ENCODE measurements at places on chromosomes 4 and X.

- no peaks in the 10 kb centered on the region for H3K27me3 ChIP-seq
- H3K4me3 ChIP-seq: no peak overlapping the region
- no peaks in the 10 kb centered on the region for H3K36me3 ChIP-seq
- no peak for DNase-seq
Measured at GRCh38 chr4:134422776-134423175, 221.2 kb upstream of the PABPC4L start.

DNA sequence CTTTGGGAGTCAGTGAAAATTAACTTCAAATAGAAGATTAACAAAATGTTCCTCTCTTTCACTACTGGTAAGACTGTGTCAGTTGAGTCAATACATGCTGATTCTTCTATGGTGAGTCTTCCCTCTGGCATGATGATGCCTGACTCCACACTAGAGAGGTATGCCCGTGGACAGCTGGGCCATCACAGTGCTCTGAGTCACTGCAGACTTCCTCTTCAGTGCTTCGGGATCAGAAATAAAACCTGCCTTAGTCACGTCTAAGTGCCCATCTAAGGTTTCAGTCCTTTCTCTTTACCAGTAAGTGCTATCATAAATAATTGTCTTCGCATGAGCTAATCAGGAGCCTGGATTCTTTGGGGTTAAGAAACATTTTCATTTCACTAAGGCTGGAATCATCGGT is 1.6 kb upstream of the ASB5 start:
- no peak overlapping the region for H3K4me3 ChIP-seq
- H3K4me1 ChIP-seq: no peaks in the 10 kb centered on the region
- no peaks in the 10 kb centered on the region for H3K27me3 ChIP-seq

- H3K4me1 ChIP-seq: no peaks in the 10 kb centered on the region
- no peak for DNase-seq
- H3K4me3 ChIP-seq: no peak overlapping the region
- no peak overlapping the region for H3K27ac ChIP-seq
- H3K36me3 ChIP-seq: peaks cover 20% of the 10 kb centered on the region
Measured at GRCh38 chr4:73252001-73252400, 6.6 kb downstream of the ANKRD17 start.

GRCh38 chrX:96540111-96540631 is 144.5 kb upstream of the DIAPH2 start:
- no peak overlapping the region for H3K27ac ChIP-seq
- H3K4me1 ChIP-seq: no peaks in the 10 kb centered on the region
- DNase-seq: no peak
- H3K36me3 ChIP-seq: no peaks in the 10 kb centered on the region
- H3K4me3 ChIP-seq: no peak overlapping the region
- no peaks in the 10 kb centered on the region for H3K27me3 ChIP-seq

DNA sequence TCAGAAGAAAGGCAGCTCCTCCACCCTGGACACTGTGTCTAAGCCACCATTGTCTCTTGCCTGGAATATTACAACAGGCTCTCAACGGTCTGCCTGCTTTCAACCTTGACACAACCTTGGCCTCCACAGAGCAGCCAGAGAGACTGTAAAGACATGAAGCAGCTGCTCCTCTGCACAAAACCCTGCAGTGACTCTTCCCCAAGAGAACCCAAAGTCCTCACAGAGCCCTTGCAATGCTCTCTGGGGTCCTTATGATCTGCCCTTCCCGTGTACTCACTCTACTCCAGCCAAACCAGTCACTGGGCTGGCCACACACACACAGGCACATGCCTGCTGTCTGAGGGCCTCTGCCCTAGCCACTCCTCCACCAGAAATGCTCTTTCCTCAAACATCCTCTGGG is 75.9 kb upstream of the CPEB2 start:
- H3K4me3 ChIP-seq: no peak overlapping the region
- H3K27me3 ChIP-seq: no peaks in the 10 kb centered on the region
- no peak for DNase-seq
- no peaks in the 10 kb centered on the region for H3K36me3 ChIP-seq
- H3K4me1 ChIP-seq: no peaks in the 10 kb centered on the region

DNA sequence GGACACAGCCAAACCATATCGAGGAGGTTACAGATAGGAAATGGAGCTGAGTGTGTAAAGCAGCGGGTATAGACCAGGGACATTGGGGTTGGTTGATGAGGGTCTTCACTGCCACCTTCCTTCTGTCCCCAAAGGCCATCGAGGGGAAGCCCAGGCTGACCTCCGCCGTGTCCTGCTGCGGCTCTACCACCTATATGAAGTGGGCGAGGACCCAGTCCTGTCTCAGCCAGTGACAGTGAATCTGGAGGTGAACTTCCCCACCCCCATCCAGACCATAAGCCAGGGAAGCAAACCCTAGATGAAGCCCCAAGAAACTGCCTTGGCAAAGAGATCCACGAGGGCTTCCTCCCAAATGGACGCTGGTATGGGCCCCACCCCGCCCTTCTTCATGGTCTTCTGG is 23.2 kb upstream of the MRFAP1 start:
- H3K27me3 ChIP-seq: no peaks in the 10 kb centered on the region
- H3K36me3 ChIP-seq: peaks cover 2% of the 10 kb centered on the region
- no peak overlapping the region for H3K27ac ChIP-seq
- H3K4me3 ChIP-seq: no peak overlapping the region
- no peak for DNase-seq
- H3K4me1 ChIP-seq: no peaks in the 10 kb centered on the region

DNA sequence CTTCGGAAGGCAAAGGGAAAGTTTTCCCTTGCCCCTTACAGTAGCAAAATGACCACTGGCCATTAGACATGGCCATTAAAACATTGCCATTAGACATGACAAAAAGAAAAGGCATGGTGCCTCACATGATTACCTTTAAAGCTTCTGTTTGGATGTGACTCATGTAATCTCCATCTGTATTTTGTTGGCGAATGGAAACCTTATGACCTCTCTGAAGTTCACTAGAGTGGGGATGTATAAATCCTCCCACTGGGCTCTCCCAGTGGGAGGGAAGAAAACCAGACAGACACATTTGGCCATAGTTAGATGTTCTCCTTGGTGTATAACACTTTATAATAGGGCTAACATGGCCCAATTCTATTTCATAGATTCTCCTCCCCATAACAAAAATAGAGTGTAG is 152.6 kb downstream of the MAGEB17 start:
- no peaks in the 10 kb centered on the region for H3K27me3 ChIP-seq
- H3K27ac ChIP-seq: no peak overlapping the region
- no peaks in the 10 kb centered on the region for H3K36me3 ChIP-seq
- no peaks in the 10 kb centered on the region for H3K4me1 ChIP-seq
- H3K4me3 ChIP-seq: no peak overlapping the region

GRCh38 chr4:125096662-125097061 is 218.1 kb upstream of the FAT4 start:
- H3K27ac ChIP-seq: no peak overlapping the region
- no peaks in the 10 kb centered on the region for H3K4me1 ChIP-seq
- H3K4me3 ChIP-seq: no peak overlapping the region
- no peaks in the 10 kb centered on the region for H3K27me3 ChIP-seq
